A375 (cell line): ENCODE measurements at places on chromosomes 7 and 10. TPM values are rescaled to one million over a fixed set of nuclear protein-coding genes. Genes with fewer than 3 reads are reported as not detected.

The PTPRN2 gene
- 0.34 TPM in 1 of 2 replicates, not detected in the other for total RNA-seq

The SCART1 gene
- total RNA-seq: 7.5 and 7.9 TPM in 2 replicates

The PAX4 gene
- not detected in 2 replicates for total RNA-seq

The MCM10 gene
- 26.8 and 36.0 TPM in 2 replicates for total RNA-seq

The CAV1 gene
- 84.5 and 101 TPM in 2 replicates for total RNA-seq

The LRRC18 gene
- not detected in 2 replicates for total RNA-seq

The SORCS1 gene
- total RNA-seq: 6.6 and 9.8 TPM in 2 replicates

The MICALL2 gene
- total RNA-seq: 18.1 and 20.7 TPM in 2 replicates

The MCM7 gene
- 387 and 408 TPM in 2 replicates for total RNA-seq

The CYP3A7 gene
- not detected in 2 replicates for total RNA-seq

The OR9A2 gene
- 0.38 TPM in 1 of 2 replicates, not detected in the other for total RNA-seq

The GTPBP10 gene
- 15.7 and 23.7 TPM in 2 replicates for total RNA-seq
